Activated T-helper 2 cell treated with anti-CD3 and anti-CD28 coated beads, Interferon-gamma antibody, Interleukin-2, Interleukin-4, amounts not matched to agents 10 μg/mL and 5 μg/mL and 100 μg/mL, durations not matched to agents 14 hours and 24 hours and 36 hours (primary cell): ENCODE measurements at places on chromosomes 4 and X.

- DNase-seq = no peak
These were observed 106.0 kb upstream of the GRXCR1 start for GRCh38 chr4:42786350-42787078.

DNA sequence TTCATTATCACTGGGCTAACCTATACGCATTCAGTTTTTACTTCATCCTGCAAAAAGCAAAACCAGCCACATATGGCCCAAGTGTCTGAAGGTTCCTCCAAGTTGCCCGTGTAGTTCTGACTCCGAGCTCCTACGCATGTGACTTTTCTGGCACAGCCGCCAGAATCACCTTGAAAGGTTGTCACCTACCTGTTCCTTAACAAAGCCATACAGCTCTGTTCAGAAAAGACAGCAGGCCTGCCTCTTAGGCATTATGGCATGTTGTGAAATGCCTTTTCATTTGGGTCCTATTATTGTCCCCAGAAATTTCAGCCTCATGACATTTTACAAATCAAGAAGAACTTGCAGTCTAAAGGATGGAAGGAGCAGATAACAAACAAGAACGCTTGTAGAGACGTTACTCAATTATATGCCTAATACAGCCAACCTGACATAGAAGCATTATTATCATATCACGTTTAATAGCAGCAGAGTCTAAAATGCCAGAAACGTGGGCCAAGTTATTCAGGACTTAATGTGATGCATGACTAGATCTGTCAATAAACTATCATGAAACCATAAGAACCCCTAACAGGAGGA is 118.5 kb downstream of the RBM47 start:
- no peak for DNase-seq

- no peak for DNase-seq
These were observed 217.5 kb downstream of the BANK1 start for GRCh38 chr4:102007959-102008425.

GRCh38 chr4:154985673-154986072 is 204.6 kb downstream of the RBM46 start:
- no peak for DNase-seq

GRCh38 chrX:72478351-72478750 is 94.3 kb downstream of the HDAC8 start:
- DNase-seq = no peak

DNA sequence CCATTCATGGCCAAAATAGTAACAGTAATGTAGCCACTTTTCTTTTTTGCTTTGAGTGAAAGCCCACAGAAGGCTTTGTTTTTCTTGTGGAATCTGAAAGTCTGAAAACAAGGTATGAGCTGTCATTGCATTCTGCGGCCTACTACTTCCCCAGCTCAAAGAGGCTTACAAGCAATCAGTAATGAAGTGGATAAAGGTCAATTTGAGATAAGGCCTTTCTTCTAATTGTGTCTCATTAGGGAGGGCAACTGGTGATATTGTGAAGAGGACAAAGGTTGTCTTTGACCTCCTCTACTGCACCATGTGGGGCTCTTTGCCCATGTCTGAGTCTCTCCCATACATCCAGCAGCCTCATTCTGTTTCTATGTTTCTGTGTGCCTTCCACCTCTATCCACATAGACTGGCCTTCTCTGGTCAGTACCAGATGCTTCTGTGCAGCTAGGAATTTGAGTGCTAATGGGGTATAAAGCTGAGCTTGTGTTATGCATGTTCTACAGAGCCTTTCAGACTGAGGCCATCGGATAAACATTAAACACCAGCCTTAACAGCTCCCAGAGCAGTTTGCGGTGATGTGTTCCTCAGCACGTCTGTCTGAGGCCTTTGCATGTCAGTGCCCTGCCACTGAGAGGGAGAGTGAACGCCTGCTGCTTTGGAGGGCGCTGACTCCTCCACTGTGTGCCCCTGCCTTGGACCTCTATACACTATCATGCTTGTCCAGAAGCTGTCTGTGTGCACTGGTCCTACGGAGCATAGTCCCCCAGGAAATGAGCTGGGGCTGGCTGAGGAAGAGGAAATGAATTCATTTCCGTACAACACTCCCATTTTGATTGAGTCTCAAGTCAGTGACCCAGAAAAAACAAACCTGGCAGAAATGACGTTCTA is 80.2 kb downstream of the SH2D1A start:
- no peak for DNase-seq
